ENCODE measurements at places on chromosomes 1 and 21.
A peak's percentile ranks its signal among the peaks of the same experiment; 100 is the strongest.

DNA sequence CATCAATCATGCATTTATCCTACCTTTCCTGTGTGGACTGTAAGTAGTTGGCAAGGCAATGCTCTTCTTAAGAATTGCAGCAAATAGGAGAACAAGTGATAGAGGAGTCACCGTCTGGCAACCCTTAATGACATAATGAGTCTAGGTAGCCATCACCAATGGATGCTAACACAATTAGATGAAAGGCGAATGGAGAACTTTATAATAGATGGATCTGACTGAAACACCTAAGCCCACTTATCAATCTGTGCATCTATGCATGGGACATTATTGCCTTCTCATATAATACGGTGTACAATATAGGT is 18.9 kb upstream of the CAPN8 start:
- ATAC-seq = no peak

DNA sequence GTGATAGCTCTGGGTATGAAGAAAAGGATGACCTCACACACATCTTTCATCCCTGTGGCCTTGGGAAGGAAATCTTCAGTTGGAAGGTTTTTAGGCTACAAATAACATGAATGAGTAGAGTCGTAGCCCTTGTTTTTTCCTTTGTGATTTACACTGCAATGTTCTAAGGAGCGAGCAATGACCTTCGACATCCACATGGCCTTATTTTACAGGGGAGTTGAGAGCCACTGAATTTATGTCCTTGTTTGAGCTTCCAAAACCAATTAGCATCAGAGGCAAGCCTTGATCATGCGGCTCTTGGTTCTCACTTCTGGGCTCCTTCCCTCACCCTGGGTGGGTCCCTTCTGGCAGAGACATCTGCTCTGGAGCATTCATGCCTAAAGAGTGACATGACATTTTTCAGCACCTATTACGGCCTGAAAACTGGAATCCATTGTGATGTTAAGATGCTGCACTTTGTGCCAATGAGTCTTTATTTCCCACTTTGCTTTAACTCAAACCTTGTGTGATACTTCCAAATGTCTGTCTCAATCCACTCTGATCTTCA is 70.5 kb upstream of the RUNX1 start:
- ATAC-seq = no peak

- ATAC-seq = no peak
Observed at GRCh38 chr1:182955596-182956588, 2.9 kb upstream of the SHCBP1L start.

DNA sequence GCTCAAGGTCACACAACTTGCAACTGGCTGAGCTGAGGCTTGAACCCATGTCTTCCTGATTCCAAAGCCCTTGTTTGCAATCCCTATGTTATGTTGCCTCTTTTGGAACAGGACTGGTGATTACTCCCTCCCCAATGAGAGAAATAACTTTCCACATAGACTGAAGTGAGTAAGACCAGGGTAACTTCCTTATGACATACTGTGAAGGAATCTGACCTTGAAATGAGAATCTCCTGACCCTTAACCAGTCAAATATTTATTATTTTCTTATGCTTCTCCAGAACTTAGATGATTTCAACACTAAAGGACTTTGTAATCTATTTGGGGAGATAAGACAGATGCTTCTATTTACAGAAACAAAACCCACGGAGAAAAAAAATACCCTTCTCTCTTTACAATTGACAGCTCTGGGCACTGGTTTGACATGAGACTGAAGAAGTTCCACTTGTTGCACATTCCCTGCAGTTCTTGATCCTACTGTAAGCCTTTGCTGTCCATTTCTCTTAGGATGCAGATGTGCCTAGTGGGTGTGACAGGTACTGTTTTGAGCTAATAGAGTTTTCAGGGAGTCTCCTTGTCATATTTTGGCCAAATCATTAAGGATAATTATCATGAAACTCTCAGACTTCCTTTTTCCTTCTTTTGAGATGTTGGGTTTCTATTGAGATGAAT is 3.9 kb upstream of the RPTN start:
- no peak for ATAC-seq

GRCh38 chr1:166488327-166488726 is 321.5 kb upstream of the FAM78B start:
- no peak for ATAC-seq

- ATAC-seq = no peak
Observed at GRCh38 chr1:232267092-232267836, 362.7 kb downstream of the SIPA1L2 start.

DNA sequence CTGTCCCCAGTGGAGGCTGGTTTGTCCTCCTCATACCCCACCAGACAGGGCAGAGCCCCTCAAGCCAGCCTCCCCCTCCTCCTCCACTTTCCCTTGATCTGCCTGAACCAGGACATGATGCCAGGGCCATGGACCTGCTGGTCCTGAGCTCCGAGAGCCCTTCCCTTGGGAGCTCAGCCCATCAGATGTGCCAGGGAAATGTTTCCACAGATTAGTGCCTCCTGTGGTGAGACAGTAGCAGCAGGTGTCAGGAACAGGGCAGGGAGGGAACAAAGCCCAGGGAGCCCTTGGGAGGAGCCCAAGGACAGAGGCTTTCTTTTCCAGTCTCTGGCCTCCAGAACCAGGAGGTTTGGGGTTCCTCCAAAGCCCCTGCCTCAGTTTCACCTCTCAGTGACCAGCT is 14.6 kb upstream of the SLC41A1 start:
- ATAC-seq = no peak

GRCh38 chr1:205002705-205003104 is 40.3 kb upstream of the CNTN2 start:
- no peak for ATAC-seq

- peak; percentile 7 for ATAC-seq
Observed at GRCh38 chr1:15950763-15951295, 25.1 kb downstream of the ZBTB17 start.

DNA sequence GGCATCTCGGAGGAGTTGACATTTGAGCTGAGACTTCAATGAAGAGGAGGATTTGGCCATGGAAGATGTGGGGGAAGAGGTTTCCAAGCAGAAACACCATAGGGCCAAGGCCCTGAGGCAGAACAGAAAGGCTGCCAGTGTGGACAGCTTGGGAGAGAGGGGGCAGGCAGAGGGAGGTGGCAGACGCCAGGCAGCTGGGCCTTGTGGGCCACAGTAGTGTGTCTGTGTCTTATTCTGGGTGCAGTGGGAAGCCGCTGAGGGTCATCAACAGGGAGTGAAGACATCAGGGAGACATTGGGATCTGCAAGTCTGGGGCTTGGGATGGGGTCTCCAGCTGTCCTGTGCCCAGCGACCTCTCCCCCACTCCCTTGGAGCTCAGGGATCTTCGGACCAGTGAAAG is 96.8 kb downstream of the LACTBL1 start:
- ATAC-seq = no peak

DNA sequence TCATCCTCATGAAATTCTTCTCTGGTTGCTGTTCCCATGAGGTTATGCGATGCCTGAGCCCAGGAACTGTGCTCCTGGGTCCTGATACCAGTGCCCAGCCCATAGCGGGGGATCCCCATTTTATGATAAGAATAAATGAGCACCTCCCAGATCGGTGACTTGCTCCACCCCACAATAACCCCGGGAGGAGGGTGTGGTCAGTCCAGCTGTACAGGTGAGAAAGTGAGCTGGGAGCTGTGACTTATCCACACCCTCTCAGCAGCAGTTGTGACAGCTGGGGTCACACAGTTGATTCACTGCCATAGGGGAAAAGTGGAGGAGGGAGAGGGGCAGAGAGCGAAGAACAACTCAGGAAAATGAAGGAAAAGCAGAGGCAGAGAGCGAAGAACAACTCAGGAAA is 33.4 kb downstream of the OR2G3 start:
- ATAC-seq = no peak

DNA sequence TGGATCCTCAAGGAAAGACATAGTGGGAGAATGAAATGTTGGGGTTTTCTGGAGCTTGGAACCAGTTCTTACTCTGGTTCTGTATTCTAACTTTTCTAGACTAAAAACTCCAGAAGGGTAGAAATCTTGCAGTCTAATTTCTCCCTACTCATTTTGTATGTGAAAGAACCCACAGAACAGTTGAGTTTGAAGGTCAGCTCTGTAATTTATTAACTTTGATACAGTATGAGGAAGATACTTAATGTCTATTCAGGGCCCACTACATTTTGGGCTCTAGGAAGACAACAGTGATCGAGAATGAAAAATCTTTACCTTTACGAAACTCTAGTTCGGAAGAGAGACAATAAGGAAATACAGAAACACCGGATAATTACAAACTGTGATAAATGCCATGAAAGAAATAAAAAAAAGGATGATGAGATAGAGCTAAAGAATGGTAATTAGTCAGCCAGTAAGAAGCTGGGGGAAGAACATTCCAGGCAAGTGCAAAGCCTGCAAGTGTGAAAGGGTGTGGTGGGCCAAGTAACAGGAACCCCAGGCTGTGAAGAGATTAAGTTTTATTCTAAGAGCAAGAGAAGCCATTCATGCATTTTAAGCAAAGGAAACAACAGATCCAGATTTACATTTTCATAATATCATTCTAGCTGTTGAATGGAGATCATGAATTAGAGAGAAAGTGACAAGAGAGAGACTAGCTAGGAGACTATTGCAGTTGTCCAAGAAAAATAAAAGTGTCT is 159.9 kb upstream of the HMCN1 start:
- ATAC-seq = no peak

DNA sequence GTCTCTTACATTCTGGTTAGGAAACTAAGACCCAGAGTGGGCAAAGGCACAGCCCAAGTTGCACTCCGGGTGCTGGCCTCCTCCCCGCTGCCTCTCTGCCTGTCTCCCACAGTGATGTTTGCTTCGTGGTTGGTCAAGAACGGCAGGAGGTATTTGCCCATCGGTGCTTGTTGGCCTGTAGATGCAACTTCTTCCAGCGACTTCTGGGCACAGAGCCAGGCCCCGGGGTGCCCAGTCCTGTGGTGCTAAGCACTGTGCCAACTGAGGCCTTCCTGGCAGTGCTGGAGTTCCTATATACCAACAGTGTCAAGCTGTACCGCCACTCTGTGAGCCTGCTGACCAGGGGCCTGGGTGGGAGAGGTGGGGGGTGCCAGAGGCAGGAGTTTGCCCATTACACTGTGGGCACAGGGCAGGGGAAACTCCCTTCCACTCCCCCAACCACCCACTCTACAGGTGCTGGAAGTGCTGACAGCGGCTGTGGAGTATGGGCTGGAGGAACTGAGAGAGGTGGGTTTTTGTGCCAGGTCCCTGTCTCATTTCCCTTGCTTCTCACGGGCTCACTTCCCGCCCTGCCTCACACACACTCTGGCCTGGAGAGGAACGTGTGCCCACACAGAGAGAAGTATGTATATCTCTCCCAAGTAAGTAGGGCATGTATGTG is 1.9 kb downstream of the BTBD19 start:
- ATAC-seq = no peak

DNA sequence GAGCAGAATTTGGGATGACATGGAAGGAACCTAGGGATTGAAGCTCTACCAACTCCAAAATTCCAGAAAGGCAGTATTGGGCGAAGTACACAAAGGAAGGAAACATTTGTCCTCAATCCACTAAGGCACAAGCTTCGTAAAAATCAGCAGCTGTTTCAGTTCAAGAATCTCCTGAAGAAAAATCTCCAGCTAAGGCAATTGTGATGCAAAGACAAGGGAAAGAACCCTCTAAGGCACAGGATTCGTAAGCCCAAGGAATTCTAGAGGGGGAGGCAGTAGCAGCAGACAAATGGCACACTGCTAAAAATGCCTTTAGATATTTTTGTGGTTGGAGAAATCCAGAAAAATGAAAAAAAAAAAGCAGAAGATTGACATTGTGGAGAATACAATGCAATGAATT is 64.5 kb upstream of the PLPPR5 start:
- ATAC-seq = no peak

DNA sequence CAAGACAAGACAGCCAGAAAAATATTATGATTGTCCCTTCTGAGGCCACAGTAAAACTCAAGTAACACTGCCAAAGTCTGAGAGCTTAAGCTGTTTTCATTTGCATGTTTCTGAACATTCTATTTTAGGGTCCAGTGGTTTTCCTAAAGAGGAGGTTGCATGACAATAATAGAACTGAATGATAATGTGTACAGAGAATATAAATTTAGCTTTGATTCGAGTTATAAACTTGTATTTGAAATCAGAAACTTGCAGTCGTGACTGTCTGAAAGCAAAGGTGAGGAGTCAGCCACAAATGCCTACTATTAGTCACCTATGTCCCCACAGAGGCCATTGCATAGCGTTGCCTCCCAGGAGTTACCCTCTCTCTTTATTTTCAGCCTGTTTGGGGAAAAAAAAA is 363.1 kb upstream of the ADGRL2 start:
- no peak for ATAC-seq

- ATAC-seq = peak; percentile 96
Observed at GRCh38 chr1:39666772-39667171, 5.1 kb downstream of the NT5C1A start.

DNA sequence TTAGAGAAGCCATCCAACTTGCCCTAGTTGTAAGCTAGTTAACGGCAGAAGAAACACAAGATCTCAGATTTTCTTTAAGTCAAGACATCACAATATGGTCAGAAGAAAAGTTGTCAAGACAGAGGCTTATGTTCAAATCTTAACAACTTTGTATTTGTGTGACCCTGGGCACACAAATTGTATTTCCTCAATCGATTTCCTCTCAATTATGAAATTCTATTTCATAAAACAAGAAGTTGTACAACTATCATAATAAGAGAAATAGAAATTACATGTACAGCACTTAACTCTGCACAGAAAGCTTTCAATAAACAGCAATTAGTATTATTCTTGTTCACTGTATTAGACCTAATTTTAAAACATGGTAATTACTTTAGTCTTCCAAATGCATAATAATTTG is 62.9 kb upstream of the SDC3 start:
- no peak for ATAC-seq

DNA sequence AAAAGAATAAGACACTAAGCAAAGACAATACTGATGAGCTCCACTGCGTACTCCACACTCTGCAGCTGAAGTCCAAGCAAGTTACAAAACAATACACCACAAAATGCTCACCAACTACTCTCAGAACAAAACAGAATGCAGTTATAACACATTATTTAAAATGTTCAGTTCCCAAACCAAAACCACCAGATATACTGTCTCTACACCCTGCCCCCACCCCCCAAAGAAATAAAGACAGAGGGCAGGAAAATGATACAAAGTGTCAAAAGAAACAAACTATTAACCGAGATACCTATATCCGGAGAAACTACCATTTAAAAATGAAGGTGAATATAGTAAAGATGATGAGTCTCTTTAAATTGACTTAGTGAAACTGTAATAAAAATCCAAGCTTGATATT is 623.0 kb downstream of the KIF26B start:
- ATAC-seq = no peak

GRCh38 chr1:1181938-1182410 is 8.3 kb downstream of the TTLL10 start:
- no peak for ATAC-seq

GRCh38 chr1:210568631-210569030 is 239.9 kb downstream of the HHAT start:
- no peak for ATAC-seq

- ATAC-seq = no peak
Observed at GRCh38 chr21:32765058-32765457, 6.5 kb downstream of the PAXBP1 start.

GRCh38 chr1:181778640-181779260 is 282.8 kb downstream of the ZNF648 start:
- ATAC-seq = no peak

- no peak for ATAC-seq
Observed at GRCh38 chr1:56577406-56578137, 1.8 kb downstream of the PLPP3 start.

All from activated CD4-positive, CD25-positive, alpha-beta regulatory T cell treated with anti-CD3 and anti-CD28 coated beads, Interleukin-2, amount 50 U/mL, for 24 hours (primary cell).